NCI-H82 (cell line): ENCODE measurements at places on chromosomes 12 and 14.

DNA sequence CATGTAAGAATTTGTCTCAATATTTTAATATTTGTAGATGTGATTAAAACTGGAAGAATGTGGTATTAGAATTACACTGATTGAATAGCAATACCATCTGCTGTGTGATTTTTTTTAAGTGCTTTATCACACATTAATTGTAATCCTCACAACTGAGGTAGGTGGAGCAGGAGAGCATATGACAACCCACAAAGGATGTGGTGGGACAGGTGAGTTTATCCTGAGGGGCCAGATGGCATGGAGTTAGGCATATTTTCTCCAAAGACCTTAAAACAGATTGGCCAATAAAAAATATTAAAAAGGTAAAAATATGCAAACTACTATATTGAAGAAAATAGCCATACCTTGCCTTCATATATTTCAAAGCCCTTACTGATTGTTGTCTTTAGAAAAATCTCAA, 7.8 kb downstream of the LRRC10 start:
- DNase-seq: peak; percentile 52

GRCh38 chr12:25981597-25981996, 23.1 kb downstream of the RASSF8 start:
- DNase-seq: peak; percentile 57

- peak; percentile 89 for DNase-seq
These were observed 74.9 kb downstream of the TSPAN9 start for GRCh38 chr12:3152011-3152511.

DNA sequence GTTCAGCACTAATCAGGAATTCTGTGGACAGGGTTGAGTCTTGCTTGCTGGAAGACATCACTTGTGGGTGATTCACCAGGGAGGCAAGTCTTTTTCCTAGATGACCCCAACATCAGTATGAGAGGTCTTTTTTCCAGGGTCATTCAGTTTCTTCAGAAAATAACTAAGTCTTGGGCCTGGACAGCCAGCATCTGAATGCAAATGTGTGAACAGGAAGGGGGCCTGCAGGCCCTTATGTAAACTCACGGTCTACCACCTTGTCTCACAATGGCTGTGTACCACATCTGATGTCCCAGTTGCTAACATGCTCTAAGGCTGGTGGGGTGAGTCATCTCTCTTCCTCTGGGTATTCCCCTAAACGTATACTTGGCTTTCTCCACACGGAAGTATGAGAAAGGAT, 79.2 kb downstream of the HECTD4 start:
- DNase-seq: no peak

- no peak for DNase-seq
These were observed 525.4 kb downstream of the TMEM121 start for GRCh38 chr14:106051796-106052195.

- no peak for DNase-seq
These were observed 10.1 kb downstream of the LACRT start for GRCh38 chr12:54624315-54625279.

- no peak for DNase-seq
These were observed 622.6 kb upstream of the ATP2B1 start for GRCh38 chr12:90331262-90331661.

DNA sequence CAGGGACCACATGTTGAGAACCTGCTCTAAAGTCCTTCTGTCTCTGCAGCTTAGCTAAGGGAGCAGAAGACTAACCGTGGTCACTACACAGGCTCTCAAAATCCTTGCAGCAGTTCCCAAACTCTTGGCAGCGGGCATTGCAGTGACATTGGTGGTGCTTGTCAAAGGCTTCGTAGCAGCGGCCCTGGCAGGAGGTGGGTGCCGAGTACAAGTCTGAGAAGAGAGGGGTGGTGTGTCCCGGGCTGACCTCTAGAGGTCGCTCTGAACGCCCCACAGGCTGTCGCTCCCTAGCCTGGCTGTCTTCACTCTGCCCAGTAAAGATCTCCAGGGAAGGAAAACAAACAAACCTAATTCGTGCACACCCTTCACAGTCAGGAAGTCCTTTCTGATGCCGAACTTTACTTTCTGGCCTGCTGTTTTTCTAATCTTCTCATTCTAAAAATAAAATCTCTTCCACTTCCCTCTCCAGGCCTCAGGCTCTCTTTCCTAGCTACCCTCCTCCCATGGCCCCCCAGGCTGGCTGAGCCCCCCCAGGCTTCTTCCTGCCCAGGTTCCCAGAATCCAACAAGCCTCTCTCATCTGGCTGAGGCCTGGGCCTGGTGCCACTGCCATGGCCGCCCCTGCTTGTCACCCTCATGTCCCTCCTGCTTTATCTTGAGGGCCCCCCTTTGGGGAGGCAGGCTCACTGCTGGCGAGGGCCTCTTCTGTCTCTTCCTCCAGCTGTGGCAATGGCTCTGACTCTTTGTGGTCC, 7.7 kb downstream of the ENDOU start:
- peak; percentile 63 for DNase-seq
